Osteocyte (in vitro differentiated cells): ENCODE measurements at places on chromosomes 7 and 10. TPM values are rescaled to one million over a fixed set of nuclear protein-coding genes. Genes with fewer than 3 reads are reported as not detected.

DNA sequence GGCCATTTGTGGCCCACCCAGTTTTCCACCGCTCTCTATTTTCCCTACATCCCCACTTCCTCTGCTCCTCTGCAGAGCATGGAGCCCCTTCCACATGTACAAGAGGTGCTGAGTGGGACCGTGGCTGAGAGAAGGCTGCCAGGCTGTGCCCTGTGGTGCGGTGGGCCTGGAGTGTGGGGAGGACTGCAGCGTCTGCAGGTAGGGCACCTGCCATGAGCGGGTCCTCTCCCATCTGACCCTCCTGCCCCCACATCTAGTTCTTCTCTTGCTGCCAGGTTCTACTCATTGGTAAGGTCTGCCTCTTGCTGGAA, 145.6 kb upstream of the FAM20C start:
- H3K27me3 ChIP-seq, result peaks cover 46% of the 10 kb centered on the region
- peak; percentile 71 for DNase-seq
- H3K27ac ChIP-seq, result no peak overlapping the region
- peaks cover 3% of the 10 kb centered on the region for H3K4me1 ChIP-seq
- no peak overlapping the region for H3K4me3 ChIP-seq

- no peaks in the 10 kb centered on the region for H3K27me3 ChIP-seq
- no peak overlapping the region for H3K27ac ChIP-seq
- no peaks in the 10 kb centered on the region for H3K4me1 ChIP-seq
- peaks cover 6% of the 10 kb centered on the region for H3K36me3 ChIP-seq
- DNase-seq, result no peak
Measured at GRCh38 chr7:41592794-41593193, 110.1 kb downstream of the INHBA start.

GRCh38 chr7:1240517-1241257, 8.0 kb downstream of the UNCX start:
- no peak for DNase-seq
- H3K27ac ChIP-seq, result no peak overlapping the region
- H3K36me3 ChIP-seq, result peaks cover 3% of the 10 kb centered on the region
- no peak overlapping the region for H3K4me3 ChIP-seq

- H3K4me3 ChIP-seq, result no peak overlapping the region
- H3K27ac ChIP-seq, result no peak overlapping the region
- peaks cover 4% of the 10 kb centered on the region for H3K4me1 ChIP-seq
- H3K36me3 ChIP-seq, result peaks cover 8% of the 10 kb centered on the region
- H3K27me3 ChIP-seq, result peaks cover 28% of the 10 kb centered on the region
Measured at GRCh38 chr10:61411706-61412105, 41.5 kb downstream of the TMEM26 start.

DNA sequence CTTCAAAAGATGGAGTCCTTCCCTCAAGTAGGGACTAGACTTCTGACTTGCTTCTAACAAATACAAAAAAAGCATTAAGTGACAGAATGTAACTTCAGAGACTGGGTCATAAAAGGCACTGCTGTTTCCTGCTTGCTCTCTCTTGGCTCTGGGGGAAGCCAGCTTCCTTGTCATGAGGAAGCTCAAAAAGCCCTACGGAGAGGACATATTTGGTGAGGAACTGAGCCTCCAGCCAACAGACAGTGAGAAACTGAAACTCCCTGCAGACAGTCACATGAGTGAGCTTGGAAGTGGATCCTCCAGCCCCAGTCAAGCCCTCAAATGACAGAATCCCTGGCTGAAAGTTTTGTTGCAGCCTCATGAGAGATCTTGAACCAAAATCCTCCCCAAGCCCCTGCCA, 26.3 kb upstream of the SLC35G1 start:
- H3K36me3 ChIP-seq, result no peaks in the 10 kb centered on the region
- H3K27ac ChIP-seq, result no peak overlapping the region
- no peak for DNase-seq
- no peaks in the 10 kb centered on the region for H3K4me1 ChIP-seq
- H3K4me3 ChIP-seq, result no peak overlapping the region
- H3K27me3 ChIP-seq, result peaks cover 37% of the 10 kb centered on the region

DNA sequence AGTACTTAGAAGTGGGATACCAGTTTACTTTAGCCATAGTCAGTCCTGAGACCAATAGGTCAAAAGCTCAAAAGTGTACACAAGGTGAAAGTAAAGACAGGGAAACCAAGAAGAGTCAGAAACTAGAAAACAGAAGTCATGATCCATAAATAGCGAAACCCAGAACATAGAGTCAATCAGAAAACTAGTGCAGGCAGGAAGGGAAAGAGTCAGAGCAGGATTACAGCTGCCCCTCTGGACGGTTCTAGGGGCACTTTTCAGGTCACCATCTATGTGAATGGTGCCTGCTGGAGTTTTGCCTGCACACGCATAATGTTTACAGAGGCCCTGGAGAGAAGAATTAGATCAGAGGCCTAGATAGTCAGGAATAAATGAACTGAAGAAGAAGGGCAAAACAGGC, 22.4 kb upstream of the DMTF1 start:
- no peaks in the 10 kb centered on the region for H3K36me3 ChIP-seq
- DNase-seq, result no peak
- peaks cover 58% of the 10 kb centered on the region for H3K27me3 ChIP-seq
- H3K4me1 ChIP-seq, result no peaks in the 10 kb centered on the region
- H3K4me3 ChIP-seq, result no peak overlapping the region

- peaks cover 5% of the 10 kb centered on the region for H3K4me1 ChIP-seq
- peaks cover 13% of the 10 kb centered on the region for H3K27me3 ChIP-seq
- H3K27ac ChIP-seq, result no peak overlapping the region
- H3K4me3 ChIP-seq, result no peak overlapping the region
- H3K36me3 ChIP-seq, result no peaks in the 10 kb centered on the region
Measured at GRCh38 chr10:62511656-62512055, 137.5 kb downstream of the ZNF365 start.

DNA sequence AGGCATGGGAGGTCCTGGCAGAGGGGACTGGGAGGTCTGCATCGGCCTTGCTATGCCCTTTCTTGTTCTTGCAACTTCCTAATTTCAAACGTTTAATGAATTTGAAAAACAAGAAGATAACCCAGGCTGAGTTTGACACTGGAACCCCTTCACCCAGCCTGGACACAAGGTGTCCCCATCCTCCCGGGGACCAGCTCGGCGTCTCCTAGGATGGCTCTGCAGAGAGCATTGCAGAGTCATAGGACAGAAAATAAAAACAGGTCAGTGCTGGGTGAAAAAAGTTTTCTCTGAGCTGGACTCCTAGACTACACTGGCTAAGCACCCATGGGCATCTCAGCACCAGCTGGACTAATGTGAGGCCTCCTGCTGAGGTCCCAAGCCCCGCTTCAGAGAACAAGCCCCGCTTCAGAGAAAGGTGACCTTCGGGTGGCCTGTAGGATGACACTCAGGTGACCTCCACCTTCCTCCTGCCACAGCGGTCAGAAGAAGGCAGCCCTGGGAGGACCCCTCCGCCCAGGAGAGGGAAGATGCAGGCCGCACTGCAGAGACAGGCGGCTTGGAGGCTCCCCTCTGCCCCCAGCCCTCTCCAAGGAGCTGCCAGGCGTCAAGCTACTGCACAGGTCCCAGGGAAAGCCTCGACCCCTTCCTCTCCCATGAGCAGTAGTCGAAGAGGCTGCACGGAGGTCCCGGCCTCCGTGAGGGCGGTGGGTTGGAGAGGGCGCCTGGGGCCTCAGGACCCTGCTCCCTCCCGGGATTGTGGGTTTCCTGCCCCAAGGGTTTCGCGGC, 9.3 kb upstream of the UNCX start:
- H3K4me1 ChIP-seq, result peaks cover 1% of the 10 kb centered on the region
- H3K36me3 ChIP-seq, result no peaks in the 10 kb centered on the region
- no peak for DNase-seq
- H3K27ac ChIP-seq, result no peak overlapping the region

DNA sequence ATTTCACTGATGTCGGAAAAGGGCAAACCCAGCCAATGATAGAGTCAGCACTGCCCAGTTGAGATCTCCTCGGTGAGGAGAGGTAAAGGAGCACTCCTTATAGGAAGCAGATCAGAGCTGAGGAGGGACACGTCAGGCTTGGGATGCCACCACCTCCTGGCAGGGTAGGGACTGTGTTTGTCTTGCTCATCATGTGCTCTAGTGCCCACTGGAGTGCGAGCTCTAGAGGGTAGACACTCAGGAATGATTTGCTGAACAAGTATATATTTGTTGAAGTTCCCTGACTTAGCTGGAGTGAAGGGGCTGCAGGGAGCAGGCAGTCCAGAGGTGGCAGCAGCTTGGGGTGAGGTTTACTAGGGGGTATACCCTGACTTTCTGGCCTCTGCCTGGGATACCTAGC, 146.5 kb downstream of the NOC3L start:
- H3K27me3 ChIP-seq, result no peaks in the 10 kb centered on the region
- no peak overlapping the region for H3K4me3 ChIP-seq
- H3K4me1 ChIP-seq, result peaks cover 32% of the 10 kb centered on the region
- H3K27ac ChIP-seq, result no peak overlapping the region
- H3K36me3 ChIP-seq, result peaks cover 2% of the 10 kb centered on the region

- no peaks in the 10 kb centered on the region for H3K27me3 ChIP-seq
- H3K4me1 ChIP-seq, result no peaks in the 10 kb centered on the region
- no peaks in the 10 kb centered on the region for H3K36me3 ChIP-seq
- DNase-seq, result no peak
Measured at GRCh38 chr7:157900011-157900410, 563.2 kb downstream of the DNAJB6 start.

GRCh38 chr7:99499371-99499720, 735 bp downstream of the ZNF394 start:
- peak overlapping the region; percentile 100 for H3K27ac ChIP-seq
- no peak for DNase-seq
- peak overlapping the region; percentile 100 for H3K4me3 ChIP-seq
- no peaks in the 10 kb centered on the region for H3K27me3 ChIP-seq
- H3K4me1 ChIP-seq, result peaks cover 33% of the 10 kb centered on the region

DNA sequence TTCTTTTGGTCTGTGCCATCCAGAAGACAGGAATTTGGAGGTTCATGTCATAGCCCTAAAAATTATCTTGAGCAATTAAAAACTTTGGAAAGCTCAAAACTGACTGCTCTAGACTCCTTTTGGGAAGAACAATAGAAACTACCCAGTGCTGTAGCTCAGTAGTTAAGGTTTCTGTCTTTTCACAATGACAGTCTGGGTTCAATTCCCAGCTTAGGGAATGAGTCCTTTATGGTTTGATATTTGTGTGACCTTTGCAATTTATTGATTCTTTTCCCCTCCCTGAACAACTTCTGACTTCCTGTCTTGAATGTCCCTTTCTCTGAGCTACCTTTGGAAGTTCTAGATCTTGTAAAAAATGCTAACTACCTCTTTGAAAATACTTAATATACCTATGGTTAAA, 603.3 kb upstream of the IGFBP3 start:
- H3K4me3 ChIP-seq, result no peak overlapping the region
- H3K4me1 ChIP-seq, result peaks cover 21% of the 10 kb centered on the region
- H3K27ac ChIP-seq, result no peak overlapping the region
- no peaks in the 10 kb centered on the region for H3K27me3 ChIP-seq
- H3K36me3 ChIP-seq, result no peaks in the 10 kb centered on the region
- DNase-seq, result no peak

DNA sequence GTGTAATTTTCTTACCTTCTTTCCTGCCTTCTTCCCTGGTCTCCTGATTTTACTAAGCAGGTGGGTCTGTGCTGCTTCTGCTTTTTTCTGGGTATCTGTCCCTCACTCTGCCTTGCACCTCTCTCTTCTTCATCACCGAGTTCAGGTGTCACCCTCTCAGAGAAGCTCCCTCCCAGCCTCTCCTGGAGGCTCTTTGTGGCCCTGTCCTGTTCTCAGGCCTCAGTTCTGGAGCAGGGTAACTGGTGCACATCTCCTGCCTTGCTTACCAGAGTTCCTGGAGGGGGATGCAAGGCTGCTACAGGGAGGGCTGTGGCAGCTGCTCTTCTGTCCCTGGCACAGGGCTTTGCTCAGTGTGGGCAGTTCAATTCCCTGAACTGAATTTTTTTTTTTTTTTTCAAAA, 66.1 kb downstream of the RBM33 start:
- DNase-seq, result no peak
- no peak overlapping the region for H3K4me3 ChIP-seq
- peaks cover 28% of the 10 kb centered on the region for H3K36me3 ChIP-seq
- H3K4me1 ChIP-seq, result no peaks in the 10 kb centered on the region

DNA sequence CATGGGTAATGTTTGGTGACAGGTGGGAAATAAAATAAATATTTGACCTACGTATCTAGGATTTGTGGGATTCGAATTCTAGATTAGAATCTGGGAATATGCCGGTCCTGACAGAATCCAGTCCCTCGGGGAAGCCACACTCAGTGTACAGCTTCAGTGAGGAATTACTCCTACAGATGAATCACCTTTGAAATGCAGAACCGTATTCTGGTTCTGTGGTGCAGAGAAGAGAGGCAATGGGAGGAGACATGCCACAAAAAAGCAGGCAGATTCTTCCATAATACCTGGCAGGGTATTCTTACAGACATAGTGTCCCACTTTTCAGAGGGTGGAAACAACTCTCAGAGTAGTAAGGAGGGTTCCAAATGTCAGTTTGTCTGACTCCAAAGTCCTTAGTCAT, 286.9 kb downstream of the SORCS1 start:
- H3K27ac ChIP-seq, result no peak overlapping the region
- H3K4me1 ChIP-seq, result no peaks in the 10 kb centered on the region
- DNase-seq, result no peak
- no peak overlapping the region for H3K4me3 ChIP-seq
- H3K27me3 ChIP-seq, result no peaks in the 10 kb centered on the region

GRCh38 chr7:132095111-132095765, 481.0 kb downstream of the PLXNA4 start:
- H3K27ac ChIP-seq, result no peak overlapping the region
- no peaks in the 10 kb centered on the region for H3K36me3 ChIP-seq
- H3K27me3 ChIP-seq, result peaks cover 66% of the 10 kb centered on the region
- no peak overlapping the region for H3K4me3 ChIP-seq

DNA sequence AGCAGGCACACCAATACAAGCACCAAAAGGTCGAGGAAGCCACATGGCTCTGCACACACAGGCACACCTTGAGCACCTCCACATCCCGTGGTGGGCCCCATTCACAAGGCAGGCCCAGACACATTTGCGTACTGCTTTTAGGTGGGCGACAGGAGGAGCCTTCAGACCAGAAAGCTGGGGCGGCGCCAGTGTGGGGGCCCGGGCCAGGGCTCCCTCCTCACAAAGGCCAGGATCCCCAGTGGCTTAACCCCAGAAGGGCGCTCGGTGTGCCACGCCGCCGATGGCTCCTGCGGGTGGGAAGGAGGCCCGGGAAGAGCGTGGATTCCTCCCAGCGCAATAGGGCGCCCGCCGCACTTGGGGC, 2.8 kb upstream of the SMARCD3 start:
- DNase-seq, result no peak
- H3K36me3 ChIP-seq, result peaks cover 4% of the 10 kb centered on the region
- H3K4me1 ChIP-seq, result peaks cover 58% of the 10 kb centered on the region
- H3K27me3 ChIP-seq, result no peaks in the 10 kb centered on the region
- H3K4me3 ChIP-seq, result peak overlapping the region; percentile 82

Gene PON3
- total RNA-seq, result not detected in 2 replicates

Gene EXOSC1
- total RNA-seq, result 31.9 and 32.4 TPM in 2 replicates

Gene PRSS58
- not detected in 2 replicates for total RNA-seq

Gene CCL24
- not detected in 2 replicates for total RNA-seq

Gene LBX1
- not detected in 2 replicates for total RNA-seq

Gene CACNA2D1
- 24.3 and 25.2 TPM in 2 replicates for total RNA-seq

Gene MACC1
- total RNA-seq, result not detected in 2 replicates

Gene TACC2
- total RNA-seq, result 64.2 and 65.5 TPM in 2 replicates

Gene CYP3A7
- total RNA-seq, result not detected in 2 replicates

Gene PPP1R3C
- total RNA-seq, result 15.7 and 16.2 TPM in 2 replicates

Gene PON1
- total RNA-seq, result not detected in 2 replicates

Gene WAPL
- 29.3 and 32.6 TPM in 2 replicates for total RNA-seq

Gene ARHGEF35
- total RNA-seq, result 1.1 and 1.8 TPM in 2 replicates
